ENCODE measurements at places on chromosomes 7 and 10. TPM values are rescaled to one million over a fixed set of nuclear protein-coding genes. Genes with fewer than 3 reads are reported as not detected.

DNA sequence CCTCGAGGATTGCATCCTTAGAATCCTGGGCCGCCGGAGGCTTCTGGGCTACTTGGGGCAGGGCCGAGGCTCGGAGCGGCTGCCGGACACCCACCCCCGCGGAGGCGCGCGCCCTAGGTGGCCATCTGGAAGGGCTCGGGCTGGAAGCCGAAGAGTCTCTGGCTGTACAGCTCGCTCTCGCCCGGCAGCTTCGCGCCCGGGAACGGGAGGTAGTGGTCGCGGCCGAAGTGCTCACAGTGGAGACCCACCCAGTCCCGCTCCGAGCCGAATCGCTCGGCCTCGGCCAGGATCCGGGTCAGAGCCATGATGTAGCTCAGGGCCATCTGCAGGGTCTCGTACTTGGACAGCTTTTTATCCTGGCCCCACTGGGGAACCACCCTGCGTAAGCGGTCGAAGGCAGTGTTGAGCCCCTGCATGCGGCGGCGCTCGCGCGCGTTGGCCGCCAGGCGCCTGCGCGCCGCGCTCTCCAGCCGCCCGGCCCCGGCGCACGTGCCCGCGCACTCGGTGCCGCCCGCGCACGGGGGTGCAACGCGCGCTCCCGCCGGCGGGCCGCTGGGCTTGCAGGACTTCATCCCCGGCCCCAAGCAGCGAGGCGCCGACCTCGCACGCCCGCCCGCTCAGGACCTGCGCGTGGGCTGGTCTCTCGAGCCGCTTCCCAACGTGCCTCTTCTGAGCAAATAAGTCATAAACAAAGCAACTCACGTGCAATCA is 652 bp downstream of the ATOH7 start:
- peak; percentile 85 for DNase-seq

DNA sequence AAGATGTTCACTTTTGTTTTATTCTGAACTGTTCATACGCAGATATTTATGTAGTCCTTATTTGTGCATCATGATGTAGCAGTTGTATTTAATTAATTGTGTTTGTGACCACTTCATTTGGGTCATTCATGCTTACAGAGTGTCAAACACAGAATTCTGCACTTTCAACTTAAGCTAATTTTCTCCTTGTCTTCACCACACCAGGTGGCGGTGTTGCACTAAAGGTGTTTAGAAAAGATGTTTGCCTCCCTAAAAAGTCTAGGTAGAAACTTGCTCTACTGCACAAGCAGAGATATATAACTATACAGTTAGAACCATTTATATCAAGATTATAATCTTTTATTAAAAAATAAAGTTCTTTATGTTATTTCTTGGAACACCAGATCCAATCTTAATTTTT is 1.3 kb upstream of the TAS2R38 start:
- DNase-seq, result peak; percentile 7

DNA sequence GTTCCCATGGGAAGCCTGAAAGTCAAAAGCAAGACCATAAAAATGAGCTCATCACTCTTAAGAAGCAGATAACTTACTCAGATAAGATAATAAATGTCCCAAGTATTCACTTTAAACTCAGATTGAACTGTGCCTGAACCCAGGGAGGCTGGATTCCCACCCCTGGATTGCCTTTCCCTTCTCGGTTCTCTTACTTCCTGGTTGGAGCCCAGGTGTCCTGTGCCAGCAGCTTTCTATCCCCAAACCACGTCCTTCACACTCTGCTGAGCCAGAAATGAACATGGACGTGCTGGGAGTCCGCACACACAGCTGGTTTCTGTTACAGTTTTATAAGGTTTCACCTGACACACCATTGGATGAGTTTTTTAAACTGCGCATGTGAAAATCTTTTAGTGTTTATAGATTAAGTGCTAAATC is 636.2 kb upstream of the IGFBP3 start:
- DNase-seq, result peak; percentile 60

DNA sequence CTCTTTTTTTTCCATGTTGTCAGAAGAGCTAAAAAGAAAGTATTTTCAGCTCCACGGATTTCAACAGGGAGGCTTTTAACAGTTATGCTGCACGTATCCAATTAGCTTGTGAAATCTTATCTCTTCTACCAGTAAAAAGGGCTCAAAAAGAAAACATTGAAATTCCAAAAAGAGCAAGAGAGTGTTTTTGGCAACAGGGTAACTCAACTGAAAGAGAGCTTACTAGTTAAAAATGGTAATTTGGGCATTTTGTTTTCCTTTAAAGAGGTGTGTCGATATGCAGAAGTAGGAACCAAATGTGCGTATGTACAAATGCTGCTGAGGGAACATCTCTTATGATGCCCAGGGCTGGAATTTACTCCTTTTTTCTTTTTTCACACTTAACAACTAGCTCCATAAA is 292.8 kb downstream of the PRKG1 start:
- DNase-seq, result peak; percentile 28

- DNase-seq, result no peak
Observed at GRCh38 chr7:1055956-1056784, 11.8 kb downstream of the GPR146 start.

Gene GCK
- 2.9 TPM for total RNA-seq

Gene PRTFDC1
- total RNA-seq, result 15.4 TPM

DNA sequence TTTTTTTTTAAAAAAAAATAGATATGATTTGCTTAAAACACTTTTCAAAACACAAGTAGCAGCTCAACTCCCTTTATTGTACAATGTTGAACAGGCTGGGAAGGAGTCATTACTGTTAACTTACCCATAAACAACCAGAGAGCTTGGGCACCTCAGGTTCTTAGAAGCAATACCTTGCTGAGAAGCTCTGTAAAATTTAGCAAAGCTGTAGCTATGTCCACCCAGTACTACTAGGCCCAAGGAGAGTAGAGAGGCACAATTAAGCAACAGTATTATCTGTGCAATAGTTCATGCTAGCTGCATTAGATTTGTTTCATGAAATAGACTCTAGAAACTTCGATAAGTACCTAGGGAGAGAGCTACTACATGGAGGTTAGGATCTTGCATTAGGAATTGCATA is 32.0 kb downstream of the SEMA3A start:
- DNase-seq, result no peak

- peak; percentile 49 for DNase-seq
Observed at GRCh38 chr10:18195060-18195799, 55.0 kb downstream of the CACNB2 start.

Gene OPN1SW
- not detected for total RNA-seq

DNA sequence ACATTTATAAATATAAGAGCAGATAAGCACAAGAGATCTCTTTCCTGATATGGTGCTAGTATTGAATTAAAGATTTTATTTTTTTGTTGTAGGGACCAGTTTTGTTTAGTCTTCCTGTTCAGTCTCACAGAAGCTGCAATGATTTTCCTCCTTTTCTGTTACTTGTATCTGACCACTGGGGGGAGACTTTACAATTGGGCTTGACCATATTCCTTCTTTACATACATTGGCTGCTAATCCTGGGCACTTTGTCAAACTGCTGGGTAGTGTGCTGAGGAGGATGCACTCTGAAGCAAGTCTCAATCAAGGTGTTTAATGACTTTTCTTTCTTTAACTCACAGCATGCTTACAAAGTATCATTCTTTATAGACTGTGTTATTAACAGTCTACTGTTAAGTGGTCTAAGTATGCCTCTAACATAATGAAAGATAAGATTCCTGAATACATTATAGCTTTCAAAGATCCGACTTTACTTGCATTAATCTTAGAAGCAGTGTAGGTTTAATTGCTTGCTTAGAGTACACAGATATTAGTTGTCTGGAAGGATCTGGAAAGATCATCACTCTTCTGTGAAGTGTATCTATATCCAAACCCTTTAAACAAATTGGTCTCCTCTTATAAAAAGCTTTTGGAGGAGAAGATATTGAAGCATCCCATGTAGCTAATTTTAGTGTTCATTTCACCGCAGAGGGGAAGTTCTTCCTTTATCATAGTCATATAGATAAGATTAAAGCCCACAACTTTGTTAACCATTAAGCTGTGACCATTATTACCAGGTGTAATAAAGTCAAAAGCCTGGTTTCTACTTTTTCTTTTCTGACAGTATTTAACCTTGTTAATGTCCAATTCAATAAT is 3.1 kb downstream of the PALS2 start:
- DNase-seq, result peak; percentile 88

DNA sequence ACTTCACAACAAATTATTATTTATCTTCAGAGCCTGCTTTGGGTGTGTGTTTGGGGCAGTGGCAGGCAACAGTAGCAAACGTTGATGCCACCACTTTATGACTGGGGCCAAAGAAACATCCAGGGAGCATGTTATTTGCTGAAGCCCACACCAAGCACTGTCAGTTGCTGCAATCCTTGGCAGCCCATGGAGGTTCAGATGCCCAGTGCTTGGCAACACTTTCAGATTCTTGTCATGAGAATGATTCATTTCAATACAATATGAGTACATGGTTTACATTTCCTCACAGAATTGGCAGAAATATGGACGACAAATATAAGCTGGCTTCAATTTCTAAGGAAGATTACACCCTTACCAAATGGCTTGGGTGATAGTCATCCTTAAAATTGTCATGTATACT is 46.5 kb upstream of the GLI3 start:
- peak; percentile 67 for DNase-seq

Gene FANK1
- 3.2 TPM for total RNA-seq

Gene TRIM50
- total RNA-seq, result 0.31 TPM

GRCh38 chr7:127616724-127617123 is 1.2 kb downstream of the PAX4 start:
- no peak for DNase-seq

Gene JAKMIP3
- total RNA-seq, result 1.0 TPM

DNA sequence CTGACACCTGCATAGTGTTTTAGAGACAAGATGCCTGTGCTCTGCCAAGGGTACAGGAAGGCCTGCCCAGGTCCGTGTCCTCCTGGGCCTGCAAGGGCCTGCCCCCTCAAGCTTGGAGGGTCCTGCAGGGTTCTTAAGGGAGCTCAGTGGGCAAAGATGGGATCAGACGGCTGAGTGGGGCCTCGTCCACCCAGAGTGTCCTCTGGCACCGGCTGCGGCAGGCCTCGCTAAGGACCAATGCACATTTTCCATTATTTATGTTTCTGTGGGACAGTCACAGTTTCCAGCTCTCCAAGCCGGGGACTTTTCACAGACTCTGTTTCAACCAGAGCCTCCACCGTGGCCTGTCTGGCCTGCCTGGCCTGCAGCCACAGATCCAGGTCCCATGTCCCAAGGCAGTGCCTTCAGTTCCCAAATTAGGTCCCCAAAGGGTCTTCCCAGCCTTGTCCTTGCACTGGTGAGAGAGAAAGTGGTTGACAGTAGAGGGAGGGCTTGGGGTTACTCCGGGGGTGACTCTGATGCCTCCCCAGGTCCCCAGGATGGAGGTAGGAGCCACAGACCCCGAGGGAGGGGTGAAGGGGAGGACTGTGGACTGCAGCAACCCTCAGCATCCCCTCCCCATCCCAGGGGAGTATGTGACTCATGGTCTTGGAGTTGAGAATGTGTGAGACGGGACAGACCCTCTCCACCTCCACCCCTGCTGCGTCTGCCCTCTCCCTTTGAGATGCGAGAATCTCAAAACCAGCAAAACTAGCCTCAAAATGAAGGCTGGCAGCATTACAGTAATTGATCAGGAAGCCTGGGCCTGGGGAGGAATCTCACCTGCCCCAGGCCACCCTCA is 14.8 kb downstream of the MYL10 start:
- DNase-seq, result no peak

GRCh38 chr7:67344481-67345193 is 348.0 kb downstream of the TYW1 start:
- no peak for DNase-seq

DNA sequence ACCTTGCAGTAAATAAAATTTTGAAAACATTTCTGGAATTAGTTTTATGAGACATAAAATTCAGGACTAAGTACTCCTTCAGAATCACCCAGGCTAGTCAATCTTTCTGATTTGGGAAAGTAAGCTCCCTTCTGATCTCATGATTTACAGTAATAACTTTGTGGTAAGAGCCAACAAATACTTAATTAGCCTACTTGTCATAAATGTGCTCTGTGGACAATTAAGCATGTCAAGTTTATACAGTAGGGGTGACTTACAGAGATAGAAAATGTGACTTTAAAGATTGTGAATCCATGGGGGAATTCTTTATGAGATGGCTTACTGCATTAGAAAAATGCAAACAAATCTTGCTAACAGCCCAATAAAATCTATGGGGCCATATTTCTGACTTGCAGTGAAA is 616.9 kb upstream of the GHITM start:
- DNase-seq, result no peak

Gene TSPAN15
- 64.6 TPM for total RNA-seq

- no peak for DNase-seq
Observed at GRCh38 chr7:12809476-12809875, 122.0 kb downstream of the ARL4A start.

Gene CDH23
- 12.2 TPM for total RNA-seq

GRCh38 chr10:96917628-96918027 is 85.5 kb downstream of the LCOR start:
- no peak for DNase-seq

Gene PLXNA4
- 5.7 TPM for total RNA-seq

DNA sequence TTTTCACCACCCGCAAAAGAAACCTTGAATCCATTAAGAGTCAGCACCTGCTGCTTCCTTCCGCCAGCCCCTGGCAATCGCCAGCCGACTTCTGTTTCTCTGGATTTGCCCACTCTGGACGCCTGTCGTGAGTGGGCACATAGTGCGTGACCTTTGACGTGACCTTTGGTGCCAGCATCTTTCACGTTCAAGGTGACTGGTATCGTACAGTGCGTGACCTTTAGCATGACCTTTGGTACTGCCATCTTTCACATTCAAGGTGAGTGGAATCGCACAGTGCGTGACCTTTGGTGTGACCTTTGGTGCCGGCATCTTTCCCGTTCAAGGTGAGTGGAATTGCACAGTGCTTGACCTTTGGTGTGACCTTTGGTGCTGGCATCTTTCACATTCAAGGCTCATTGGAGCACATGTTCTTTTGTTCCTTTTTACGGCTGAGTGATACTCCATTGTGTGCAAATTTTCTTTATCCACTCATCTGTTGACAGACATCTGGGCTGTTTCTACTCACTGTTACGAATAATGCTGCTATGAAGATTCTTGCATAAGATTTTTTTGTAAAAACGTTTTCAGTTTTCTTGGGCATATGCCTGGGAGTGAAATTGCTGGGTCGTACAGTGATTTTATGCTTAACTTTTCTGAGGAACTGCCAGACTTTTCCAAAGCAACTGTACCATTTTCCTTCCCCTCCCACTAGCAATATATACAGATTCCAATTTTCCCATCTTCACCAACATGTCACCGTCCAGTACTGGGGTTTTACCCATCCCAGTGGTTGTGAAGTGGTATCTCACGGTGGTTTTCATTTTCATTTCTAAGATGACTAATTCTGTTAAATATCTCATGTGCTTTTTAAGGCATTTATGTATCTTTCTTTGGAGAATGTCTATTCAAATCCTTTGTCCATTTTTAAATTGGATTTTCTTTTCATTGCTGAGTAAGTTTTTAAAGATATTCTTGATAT is 145.3 kb downstream of the DIP2C start:
- no peak for DNase-seq

DNA sequence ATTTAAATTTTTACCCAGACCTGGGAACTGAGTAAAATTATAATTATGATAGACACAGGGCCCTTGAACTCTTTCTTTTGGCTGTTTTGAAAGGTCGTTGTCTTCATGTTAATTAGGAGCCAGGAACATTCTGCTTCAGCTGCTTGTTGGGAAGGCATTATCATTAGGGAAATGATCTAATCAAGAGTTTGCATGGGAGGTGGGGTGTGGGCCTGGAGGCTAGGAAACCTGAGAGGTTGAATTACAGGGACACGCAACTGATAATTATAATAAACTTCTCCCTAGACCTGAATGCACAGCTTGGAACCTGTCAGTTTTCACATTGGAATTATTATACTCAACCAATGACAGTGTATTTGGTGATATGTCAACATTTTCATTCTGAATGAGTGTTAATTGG is 237.7 kb downstream of the CACNB2 start:
- DNase-seq, result no peak

Measured in tongue (tissue), 3 donors.